ENCODE measurements at places on chromosomes 11 and 22.

GRCh38 chr11:134345237-134345550 lies 13.4 kb downstream of the GLB1L2 start:
- no peak for DNase-seq

GRCh38 chr11:5809122-5809519 lies 397 bp downstream of the OR52N2 start:
- no peak for DNase-seq

DNA sequence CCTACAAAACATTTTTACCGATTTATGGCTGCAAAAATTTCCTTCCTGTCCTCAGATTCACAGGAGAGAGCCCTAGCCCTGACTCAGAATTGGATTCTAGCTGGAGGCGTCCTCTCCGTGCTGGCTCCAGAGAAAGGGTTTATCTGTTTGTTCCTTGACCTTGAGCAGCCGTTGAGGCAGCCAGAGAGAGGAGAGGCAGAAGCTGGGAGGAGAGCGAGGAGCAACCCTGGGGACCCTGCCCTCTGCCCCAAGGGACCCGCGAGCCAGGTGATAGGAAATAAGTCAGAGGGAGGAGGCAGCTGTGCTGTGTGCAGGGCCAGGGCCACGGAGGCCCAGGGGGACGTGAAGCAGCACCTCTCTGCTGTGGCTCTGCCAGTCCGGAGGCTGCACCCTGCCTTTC lies 75.6 kb downstream of the IGLL1 start:
- DNase-seq, result no peak

GRCh38 chr22:36901411-36902142 lies 11.9 kb upstream of the CSF2RB start:
- peak; percentile 58 for DNase-seq

DNA sequence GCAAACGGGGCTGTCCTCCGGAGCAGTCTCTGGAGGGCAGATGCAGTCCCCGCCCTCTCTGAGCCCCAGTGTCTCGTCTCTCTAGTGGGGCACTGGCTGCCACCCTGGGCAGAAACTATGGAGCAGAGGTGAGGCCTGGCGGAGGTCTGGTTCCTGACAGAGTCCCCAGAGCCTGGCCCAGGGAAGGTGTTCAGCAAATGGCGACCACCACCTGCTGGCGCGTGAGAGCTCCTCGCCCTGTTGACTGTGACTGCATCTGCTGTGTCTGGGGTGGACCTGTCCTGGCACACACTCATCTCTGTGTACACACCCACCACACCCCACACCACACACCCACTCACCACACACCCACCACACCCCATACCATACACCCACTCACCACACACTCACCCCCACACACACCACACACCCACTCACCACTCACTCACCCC lies 18.3 kb upstream of the TTLL12 start:
- no peak for DNase-seq

- no peak for DNase-seq
Observed at GRCh38 chr11:133541021-133541719, 8.9 kb upstream of the OPCML start.

DNA sequence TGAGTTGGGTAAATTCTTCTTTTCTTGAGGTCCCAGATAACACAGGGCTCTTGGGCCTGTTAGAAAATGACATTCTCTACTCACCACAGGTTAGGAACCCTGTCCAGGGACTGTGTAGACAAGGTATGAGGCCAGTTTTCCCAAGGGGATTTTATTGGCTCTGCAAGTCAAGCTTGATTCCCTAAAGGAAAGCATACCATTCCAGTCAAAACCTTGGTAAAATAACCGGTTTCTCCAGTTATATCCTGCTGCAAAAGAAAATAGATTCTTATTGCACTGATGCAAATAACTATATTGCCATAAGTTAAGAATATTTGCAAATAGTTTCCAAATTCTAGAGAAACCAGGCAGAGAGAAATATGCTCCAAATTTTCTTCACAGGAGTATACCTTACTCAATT lies 9.6 kb upstream of the FOLR3 start:
- no peak for DNase-seq

DNA sequence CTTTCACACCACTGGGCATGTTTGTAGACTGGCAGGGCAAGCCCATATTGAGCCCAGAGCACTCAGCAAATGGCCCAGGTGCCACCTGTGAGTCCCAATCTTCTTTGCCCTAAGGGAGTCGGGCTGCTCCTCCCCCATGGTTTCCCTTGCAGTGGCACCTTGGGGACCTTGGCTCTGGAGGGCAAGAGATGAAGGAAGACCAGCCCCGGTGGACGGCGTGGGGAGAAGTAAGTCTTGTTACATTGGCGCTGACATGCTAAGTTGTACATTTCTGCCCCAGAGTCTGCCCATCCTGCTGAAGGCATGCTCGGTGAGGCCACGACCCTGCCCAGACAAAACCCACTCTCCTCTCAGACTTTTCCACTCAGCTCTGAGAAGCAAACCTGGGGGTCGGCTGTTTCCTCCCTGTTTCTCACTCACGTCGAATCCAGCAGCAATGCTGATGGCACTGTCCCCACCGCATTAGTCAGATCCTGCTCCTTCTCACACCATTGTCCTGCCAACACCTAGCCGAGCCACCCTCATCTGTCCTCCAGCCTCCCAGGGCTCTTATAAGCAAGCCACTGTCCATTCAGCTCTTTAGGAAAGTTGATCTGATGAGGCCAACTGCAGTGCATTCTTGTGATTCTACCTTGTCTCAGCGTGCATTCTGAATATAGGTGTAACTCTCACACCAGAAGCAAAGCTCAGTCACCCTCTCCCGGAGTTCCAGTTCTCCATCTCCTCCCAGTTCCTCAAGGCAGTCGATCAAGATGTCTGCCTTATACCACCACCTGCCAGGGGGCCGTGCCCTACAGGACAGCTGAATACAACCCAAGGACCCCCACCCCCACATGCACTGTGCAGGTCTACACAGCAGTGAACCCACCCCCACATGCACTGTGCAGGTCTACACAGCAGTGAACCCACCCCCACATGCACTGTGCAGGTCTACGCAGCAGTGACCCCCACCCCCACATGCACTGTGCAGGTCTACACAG lies 827.1 kb downstream of the TBC1D22A start:
- no peak for DNase-seq

- DNase-seq, result no peak
Observed at GRCh38 chr11:19864141-19865140, 151.8 kb downstream of the NAV2 start.

GRCh38 chr11:68002938-68003845 lies 705 bp downstream of the UNC93B1 start:
- no peak for DNase-seq

DNA sequence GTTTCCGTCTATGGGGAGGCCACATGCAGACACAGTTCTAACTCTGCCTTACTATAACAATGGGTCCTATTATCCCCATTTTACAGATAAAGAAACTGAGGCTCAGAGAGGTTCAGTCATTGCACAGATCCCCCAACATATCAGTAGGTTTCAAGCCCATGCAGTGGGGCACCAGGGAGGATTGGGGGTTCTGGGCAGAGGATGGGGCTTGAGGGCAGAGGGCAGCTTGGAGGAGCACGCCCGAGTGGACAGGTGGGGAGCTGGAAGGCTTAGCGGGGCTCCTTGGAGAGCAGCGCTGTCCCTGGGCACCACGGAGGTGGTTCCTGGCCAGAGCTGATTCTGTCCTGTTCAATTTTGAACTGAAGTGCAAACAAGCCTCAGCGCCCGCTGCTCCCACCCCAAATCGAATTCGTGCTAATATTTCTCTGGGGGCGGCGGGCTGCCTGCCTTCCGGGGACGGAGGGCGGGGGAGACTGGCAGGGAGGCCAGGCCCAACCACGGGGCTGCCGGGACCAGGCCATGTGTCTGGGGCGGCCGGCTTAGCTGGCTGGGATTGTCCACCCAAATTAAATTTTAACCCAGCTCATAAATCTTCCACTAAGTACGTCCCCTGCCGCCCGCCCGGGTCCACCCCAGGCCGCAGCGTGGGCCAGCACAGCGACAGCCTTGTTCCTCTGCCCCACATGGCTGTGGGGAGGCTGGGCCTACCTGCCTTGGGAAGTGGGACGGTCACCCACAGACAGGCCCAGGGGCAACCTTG lies 49.4 kb downstream of the FLRT1 start:
- DNase-seq, result no peak

- DNase-seq, result no peak
Observed at GRCh38 chr11:21582791-21583190, 610.1 kb upstream of the ANO5 start.

DNA sequence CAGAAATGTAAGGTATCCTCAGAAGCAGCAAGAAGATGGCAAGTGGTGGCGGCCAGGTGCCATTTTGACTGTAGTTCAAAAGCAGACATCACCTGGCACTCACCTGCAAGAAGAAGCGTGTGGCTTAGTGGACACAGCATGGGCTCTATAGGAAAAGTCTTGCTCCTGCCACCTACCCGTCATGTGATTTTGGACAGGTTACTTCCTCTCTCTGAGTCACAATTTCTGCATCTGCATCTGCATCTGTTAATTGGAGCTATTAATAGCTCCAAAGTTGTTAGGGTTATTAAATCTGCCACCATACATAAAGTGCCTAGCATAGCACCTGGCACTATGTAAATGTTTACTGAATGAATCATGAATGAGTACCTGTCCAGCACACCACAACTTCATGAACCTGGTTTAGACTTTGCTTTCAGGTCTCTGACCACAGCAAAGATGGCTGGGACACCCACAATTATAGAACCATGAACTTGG lies 16.8 kb downstream of the RAB30 start:
- DNase-seq, result no peak

- no peak for DNase-seq
Observed at GRCh38 chr11:132818951-132819350, 713.4 kb downstream of the OPCML start.

DNA sequence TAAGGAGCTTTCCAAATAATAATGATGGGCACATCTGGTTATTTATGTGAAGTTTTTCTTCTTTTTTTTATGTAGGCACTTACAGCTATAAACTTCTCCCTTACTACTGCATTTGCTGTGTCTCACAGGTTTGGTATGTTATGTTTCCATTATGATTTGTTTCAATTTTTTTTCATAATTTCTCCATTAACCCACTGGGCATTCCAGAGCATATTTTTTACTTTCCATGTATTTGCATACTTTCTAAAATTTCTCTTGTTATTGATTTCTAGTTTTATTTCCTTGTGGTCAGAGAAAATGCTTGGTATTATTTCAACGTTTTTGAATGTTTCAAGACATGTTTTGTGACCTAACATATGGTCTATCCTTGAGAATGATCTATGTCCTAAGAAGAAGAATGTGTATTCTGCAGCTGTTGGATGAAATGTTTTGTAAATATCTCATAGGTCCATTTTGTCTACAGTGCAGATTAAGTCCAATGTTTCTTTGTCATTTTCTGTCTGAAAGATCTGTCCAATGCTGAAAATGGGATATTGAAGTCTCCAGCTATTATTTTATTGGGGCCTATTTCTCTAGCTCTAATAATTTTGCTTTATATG lies 362.1 kb downstream of the DDX10 start:
- DNase-seq, result no peak

DNA sequence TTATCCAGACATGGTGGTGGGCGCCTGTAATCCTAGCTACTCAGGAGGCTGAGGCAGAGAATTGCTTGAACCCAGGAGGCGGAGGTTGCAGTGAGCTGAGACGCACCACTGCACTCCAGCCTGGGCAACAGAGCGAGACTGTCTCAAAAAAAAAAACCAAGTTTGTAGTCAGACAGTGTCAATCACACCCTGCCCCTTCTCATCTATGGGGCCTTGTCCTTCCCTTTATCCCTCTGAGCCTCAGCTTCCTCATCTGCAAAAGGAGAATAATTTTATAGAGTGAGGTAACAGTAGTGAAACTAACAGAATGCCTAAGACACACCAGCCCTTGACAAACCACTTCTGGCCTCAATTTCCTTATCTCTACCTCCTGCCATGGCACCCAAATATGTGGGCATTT lies 10.7 kb downstream of the BCL9L start:
- DNase-seq, result no peak

GRCh38 chr11:16526947-16527346 lies 170.6 kb upstream of the SOX6 start:
- no peak for DNase-seq

DNA sequence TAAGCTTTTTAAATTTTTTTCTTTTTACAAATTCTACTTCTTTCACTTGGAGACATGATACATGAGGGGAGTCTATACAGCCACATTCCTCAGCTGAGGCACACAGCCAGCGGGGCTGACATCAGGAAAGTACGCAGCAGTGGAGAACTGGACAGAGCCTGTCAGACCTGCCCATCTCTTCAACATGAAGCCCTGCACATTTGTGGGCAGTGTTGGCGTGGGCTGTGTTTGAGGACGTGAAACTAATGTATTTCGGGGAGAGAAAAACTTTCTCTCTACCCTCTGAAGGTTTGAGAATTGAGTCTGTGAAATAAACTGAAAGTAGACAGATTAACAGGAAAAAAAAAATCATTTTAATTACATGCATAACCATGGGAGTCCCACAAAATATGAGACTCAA lies 84.8 kb upstream of the HTATIP2 start:
- DNase-seq, result no peak

DNA sequence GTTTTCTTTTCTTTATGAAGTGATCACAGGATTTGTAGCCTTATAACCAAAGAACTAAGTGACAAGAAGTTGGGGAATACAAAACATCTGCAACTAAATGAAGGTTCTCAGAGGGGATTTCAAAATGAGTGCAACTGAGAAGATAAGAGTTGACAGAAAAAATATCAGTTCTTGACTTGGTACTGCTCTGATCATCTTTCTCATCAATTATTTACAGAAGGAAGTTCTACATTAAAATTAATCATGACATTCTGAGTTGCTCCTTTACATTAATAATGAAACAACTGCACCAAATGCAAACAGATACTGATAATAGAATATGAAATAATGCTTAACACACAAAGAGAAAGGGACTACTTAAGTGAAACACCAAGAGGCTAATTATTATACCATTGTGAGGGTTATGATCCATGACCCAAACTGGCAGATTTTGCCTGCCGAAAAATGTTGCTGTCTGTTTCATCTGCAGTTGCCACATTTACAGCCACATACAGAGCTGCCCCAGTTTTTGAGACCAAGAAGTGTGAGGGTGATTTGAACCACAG lies 561.9 kb upstream of the ANO5 start:
- DNase-seq, result no peak

- DNase-seq, result no peak
Observed at GRCh38 chr11:64119700-64120099, 46.2 kb downstream of the MACROD1 start.

DNA sequence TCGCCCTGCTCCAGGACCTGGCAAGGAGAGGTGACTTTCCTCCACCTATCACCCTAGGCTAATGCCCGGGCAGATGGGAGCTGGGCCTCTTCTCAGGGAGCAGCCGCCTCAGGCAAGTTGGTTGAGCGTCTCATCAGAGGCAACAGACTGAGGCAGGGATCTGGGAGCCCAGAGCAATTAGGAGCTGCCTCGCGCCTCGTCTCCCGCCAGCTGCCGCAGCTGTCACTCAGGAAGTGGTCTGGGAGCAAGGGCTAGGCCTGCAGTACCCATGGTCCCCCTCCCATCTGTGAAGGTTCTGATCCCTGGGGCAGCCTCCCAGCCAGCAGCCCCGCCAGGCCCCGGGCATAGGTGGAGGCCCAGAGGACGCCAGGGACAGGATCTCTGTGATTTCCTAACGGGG lies 4.6 kb upstream of the CABP7 start:
- DNase-seq, result no peak

- DNase-seq, result peak; percentile 61
Observed at GRCh38 chr11:77191823-77192495, 63.9 kb downstream of the MYO7A start.

Data from GM19239 (cell line).